ENCODE measurements at places on chromosomes 11 and 22. TPM values are rescaled to one million over a fixed set of nuclear protein-coding genes. Genes with fewer than 3 reads are reported as not detected.

DNA sequence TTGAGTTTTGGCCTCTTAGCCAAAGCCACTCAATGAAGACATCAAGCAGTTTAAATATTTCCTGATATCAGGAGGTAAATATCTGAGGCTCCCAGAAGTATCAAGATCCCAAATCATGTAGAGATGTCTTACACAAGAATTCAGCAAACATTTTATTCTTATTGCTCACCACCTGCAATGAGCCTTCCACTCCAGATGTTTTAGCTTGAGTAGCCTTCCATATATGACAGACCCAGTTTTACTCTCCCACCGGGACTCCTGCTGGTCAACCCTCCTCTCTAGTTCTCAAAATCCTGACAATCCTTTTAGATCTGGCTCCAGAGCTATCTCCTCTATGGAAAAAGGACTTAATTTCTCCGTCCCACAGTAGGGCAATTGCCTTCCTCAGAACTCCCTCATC is 404.4 kb downstream of the KCNA4 start:
- no peak for DNase-seq

DNA sequence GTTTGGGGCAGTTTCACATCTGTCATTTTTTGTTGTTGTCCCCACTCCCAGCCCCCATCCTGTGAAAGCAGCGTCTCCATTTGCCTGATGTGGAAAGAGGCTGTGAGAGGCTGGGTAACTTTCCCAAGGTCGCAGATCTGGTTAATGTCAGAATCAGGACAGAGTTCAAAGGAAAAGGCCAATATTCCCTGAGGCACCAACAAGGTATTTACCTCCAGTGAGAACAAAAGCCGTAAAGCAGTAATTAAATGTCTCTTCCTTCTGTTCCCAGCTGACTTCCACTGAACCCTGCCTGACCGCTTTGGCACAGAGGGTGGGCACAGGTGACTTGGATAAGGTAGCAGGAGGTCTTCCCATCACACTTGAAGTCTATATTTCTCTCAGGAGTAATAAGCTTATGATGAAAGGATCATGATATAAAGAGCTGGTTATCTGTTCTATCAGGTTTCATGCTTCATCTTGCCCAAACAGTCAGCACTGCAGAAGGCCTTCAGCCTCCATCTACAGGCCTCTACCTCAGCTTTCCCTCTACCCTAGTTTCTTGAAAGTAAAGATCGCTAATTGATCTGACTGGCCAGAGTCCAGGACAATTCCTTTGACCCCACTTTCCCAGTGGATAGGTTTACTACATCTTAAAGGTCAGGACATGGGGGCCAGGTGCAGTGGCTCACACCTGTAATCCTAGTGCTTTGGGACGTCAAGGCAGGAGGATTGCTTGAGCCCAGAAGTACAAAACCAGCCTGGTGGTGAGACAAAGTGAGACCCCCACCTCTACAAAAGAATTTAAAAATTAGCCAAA is 9.4 kb downstream of the C11orf91 start:
- no peak for DNase-seq

The GPHA2 gene
- total RNA-seq: not detected

- DNase-seq: peak; percentile 89
Observed at GRCh38 chr22:18024276-18024939, at the start of gene MICAL3. Gene MICAL3, minus strand, starts transcription at chr22:18024561. Its CDS starts 117,749 bp downstream, at chr22:17906812.

The RAB39A gene
- 7.2 TPM for total RNA-seq

The OR5A1 gene
- total RNA-seq: not detected

The PRG2 gene
- not detected for total RNA-seq

DNA sequence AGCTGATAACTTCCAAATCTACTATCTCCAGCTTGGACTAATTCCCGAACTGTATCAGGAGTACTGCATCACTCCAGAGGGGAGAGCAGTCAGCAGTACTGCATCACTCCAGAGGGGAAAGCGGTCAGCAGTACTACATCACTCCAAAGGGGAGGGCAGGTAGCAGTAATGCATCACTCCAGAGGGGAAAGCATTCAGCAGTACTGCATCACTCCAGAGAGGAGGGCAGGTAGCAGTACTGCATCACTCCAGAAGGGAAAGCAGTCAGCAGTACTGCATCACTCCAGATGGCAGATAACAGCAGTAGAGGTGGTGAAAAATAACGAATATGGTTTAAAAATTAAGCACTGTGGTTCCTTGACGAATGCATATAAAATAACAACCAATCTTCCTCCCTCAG is 8.4 kb downstream of the CWC15 start:
- peak; percentile 4 for DNase-seq

The IGLL5 gene
- total RNA-seq: not detected

The MB gene
- total RNA-seq: 0.35 TPM

The PLAAT3 gene
- 117 TPM for total RNA-seq

GRCh38 chr11:75626889-75627529 is 41.8 kb downstream of the MAP6 start:
- DNase-seq: no peak

The OR51B5 gene
- total RNA-seq: 0.15 TPM

The TNNT3 gene
- not detected for total RNA-seq

DNA sequence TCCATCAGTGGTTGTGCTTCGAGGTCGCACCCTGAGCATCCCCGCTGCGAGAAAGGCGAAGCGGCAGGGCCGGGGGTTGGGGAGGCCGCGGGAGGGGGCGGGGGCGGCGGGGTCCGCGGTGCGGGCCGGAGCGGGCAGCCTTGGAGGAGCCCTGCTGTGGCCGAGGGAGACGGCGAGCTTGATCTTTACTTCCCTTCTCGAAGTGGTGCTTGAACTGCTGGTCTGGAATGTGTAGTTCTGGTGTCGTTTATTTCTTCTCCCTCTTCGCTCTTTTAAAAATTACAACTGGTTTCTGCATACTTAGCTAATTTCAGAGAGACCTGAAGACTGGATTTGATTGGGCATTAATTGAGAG is 1.1 kb downstream of the APLP2 start:
- DNase-seq: peak; percentile 76

The CLTCL1 gene
- 11.0 TPM for total RNA-seq

- no peak for DNase-seq
Observed at GRCh38 chr22:19990609-19991394, 25.8 kb downstream of the ARVCF start.

The MGAT3 gene
- 6.5 TPM for total RNA-seq

The CSTPP1 gene
- total RNA-seq: 21.0 TPM

The SLC7A4 gene
- not detected for total RNA-seq

The CARD10 gene
- total RNA-seq: 16.5 TPM

DNA sequence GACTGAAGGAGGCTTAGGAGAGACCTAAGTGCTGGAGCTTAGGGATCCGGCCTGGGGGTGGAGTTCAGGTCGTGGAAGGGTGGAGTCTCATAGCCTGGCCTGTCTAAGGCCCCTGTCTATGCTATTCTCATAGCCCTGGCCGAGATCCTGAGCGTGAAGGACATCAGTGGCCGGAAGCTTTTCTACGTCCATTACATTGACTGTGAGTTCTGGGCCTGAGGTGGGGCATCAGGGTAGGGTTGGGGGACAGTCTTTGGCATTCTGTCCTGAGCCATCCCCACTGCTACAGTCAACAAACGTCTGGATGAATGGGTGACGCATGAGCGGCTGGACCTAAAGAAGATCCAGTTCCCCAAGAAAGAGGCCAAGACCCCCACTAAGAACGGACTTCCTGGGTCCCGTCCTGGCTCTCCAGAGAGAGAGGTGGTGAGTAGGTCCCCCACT is 603 bp downstream of the KAT5 start:
- DNase-seq: no peak

DNA sequence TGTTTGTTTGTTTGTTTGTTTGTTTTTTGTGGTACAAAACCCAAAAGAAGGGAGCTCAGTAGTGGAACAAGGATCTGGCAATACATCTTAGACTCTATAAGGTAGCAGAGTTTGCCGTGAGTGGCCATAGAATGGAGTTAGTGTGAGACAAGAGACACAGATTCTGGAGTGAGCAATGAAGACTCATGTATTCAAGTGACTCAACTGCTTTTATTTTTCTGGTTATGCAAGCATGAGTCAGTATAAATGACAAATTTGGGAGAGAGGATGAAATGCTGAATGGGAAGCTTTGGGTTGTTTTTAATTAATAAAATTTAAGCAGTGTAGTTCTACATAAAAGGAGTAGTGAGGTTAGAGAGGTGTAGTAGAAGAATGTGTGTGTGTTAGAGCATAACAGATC is 143.6 kb upstream of the ANO5 start:
- DNase-seq: no peak

DNA sequence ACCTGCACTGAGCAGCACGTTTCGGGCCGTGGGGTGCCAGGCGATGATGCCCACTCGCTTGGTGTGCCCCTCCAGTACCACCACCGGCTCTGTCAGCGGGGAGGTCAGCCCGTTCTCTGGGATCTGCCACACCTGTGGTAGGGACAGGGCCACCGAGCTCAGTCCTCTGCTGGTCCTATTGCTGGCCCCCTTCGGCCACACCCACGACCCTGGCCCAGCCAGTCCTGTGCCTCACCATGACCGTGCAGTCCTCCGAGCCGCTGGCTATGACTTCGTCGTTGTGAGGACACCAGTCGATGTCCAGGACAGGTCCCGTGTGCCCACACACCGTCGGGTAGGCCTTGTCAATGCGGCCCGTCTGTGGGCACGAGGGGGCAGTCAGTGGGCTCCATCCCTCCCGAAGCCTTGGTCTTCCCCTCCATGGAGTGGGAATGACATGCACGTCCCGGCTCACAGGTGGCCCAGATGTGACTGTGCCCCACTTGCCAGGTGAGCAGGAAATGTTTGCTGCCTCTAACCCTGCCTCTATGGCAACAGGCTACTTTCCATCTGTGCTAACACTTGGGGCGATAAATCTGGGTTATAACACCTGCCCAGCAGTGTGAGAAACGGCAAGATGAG is 1.4 kb downstream of the CORO1B start:
- no peak for DNase-seq

DNA sequence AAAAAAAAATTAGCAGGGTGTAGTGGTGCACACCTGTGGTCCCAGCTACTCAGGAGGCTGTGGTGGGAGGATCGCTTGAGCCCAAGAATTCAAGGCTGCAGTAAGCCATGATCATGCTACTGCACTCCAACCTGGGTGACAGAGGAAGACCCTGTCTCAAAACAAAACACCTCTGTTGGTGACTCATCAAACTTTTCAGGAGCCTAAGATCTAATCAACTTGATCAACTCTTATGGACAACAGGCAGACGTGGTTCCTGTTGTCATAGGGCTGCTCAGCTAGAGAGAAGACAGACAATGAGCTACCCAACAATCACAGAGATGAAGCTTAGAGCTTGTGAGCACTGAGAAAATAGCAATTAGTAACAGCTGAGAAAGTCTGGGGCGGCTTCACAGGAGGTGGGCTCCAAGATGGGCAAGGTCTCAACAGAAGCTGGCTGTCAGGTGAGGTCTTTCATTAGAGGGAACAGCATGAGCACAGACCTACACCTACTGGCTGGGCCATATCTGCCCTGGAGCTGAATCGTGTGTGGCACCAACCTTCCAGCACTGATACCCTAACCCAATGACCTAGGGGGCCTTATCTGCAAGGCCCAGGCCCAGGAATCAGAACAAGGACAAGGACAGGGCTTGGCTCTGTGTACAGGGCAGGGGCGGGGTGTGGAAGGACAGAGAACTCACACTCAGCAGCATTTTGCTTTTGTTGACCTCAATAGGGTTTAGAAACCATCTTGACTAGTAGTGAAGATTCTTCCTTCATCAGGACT is 7.2 kb upstream of the UCP3 start:
- DNase-seq: no peak

GRCh38 chr11:18768472-18768901 is 23.1 kb downstream of the PTPN5 start:
- no peak for DNase-seq

GRCh38 chr11:7281079-7281478 is 29.4 kb downstream of the SYT9 start:
- DNase-seq: no peak

- DNase-seq: peak; percentile 40
Observed at GRCh38 chr11:16669799-16670415, 68.5 kb upstream of the C11orf58 start.

- DNase-seq: no peak
Observed at GRCh38 chr11:78914503-78914902, 339.8 kb upstream of the NARS2 start.

DNA sequence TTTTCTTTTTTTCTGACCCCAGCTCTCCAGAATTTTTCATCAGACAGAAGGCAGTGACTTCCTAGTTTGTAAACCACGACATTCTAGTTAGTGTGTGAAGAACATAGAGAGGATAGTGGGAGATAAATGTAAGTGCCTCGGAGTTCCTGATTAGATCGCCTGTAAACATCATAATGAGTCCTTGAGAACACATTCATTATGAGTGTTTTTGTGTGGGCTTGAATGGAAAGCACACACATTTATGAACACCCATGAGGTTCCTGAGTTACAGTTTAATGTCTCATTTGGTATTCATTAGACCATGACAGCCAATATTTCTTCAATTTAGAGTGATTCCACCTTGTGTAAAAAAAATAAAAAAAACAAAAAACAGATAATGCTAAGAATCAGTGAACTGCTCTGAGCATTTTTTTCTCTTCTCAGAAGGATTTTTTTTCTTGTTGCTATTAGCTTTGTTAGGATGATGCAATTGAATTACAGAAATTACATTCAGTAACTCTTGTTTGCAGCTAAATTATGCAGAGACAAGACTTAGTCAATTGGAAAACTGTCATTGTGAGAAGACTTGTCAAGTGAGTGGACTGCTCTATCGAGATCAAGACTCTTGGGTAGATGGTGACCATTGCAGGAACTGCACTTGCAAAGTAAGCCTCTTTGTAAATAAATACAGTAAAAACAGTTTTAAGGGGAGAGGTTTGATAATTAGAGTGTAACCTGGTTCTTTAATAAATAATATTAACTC is 257.6 kb downstream of the NELL1 start:
- no peak for DNase-seq

DNA sequence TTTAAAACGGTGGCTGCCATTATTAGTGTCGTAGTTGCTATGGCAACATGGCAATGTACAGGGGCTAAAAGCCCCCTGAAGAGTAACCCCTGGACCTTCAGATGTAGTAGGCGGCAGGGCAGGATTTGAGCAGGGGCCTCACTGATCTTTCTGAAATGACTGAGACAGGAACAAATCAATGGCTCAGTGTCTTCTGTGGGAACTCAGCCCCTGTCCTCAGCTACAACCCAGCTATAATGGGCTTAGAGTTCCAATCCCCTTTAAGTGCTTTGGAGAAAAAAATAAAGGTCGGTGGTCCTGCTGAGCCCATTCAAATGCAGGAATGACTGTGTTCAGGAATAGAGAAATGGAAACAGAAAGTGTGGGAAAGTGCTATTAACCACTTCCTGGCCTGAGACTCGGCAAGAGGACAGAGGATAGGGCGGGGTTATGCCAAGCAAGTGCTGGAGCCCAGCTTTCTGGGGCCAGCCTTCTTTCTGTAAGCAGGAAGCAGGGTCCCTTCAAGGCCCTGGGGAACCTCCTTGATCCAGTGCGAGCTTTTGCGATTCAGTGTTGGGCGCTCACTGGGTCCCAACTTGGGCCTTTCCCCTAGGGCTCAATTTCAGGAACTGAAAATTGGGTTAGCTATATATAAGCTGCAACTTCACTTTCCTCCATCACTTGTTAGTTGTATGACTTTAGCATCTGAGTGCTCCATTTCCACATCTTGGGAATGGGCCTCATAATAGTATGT is 6.1 kb upstream of the CD82 start:
- peak; percentile 54 for DNase-seq

GRCh38 chr11:9066433-9066925 is 24.9 kb downstream of the SCUBE2 start:
- no peak for DNase-seq
